Occipital lobe (tissue), 3 donors: ENCODE measurements at places on chromosomes 16 and 17.

GRCh38 chr17:51666971-51667705, 406.8 kb downstream of the UTP18 start:
- DNase-seq = no peak

GRCh38 chr16:22370038-22370820, 4.2 kb downstream of the CDR2 start:
- DNase-seq = no peak

DNA sequence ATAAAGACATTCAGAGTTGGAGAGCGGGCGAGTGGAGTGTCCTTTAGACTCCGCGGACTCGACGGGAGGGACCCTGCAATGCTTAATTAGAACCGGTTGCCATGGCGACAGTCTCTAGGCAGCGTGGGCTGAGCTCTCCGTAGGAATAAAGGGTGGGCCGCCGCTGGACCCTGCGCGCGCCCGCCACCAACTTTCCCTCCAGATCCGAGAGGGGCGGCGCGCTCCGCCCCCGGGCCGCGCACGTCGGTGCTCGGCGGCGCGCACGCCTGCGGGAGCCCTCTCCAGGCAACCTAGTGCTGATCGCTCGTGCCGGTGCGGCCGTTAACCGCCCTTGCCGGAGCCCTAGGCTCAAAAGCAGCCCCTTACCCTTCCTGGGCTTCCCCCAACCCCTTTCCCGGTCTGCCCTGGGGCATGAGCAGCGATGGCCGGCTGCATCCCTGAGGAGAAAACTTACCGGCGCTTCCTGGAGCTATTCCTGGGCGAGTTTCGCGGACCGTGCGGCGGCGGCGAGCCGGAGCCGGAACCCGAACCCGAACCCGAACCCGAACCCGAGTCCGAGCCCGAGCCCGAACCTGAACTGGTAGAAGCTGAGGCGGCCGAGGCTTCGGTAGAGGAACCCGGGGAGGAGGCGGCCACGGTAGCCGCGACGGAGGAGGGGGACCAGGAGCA, at the start of gene PPM1E:
TSS of gene PPM1E (plus strand) at position 278 of the 669 bp plus-strand sequence.
- peak; percentile 54 for DNase-seq

DNA sequence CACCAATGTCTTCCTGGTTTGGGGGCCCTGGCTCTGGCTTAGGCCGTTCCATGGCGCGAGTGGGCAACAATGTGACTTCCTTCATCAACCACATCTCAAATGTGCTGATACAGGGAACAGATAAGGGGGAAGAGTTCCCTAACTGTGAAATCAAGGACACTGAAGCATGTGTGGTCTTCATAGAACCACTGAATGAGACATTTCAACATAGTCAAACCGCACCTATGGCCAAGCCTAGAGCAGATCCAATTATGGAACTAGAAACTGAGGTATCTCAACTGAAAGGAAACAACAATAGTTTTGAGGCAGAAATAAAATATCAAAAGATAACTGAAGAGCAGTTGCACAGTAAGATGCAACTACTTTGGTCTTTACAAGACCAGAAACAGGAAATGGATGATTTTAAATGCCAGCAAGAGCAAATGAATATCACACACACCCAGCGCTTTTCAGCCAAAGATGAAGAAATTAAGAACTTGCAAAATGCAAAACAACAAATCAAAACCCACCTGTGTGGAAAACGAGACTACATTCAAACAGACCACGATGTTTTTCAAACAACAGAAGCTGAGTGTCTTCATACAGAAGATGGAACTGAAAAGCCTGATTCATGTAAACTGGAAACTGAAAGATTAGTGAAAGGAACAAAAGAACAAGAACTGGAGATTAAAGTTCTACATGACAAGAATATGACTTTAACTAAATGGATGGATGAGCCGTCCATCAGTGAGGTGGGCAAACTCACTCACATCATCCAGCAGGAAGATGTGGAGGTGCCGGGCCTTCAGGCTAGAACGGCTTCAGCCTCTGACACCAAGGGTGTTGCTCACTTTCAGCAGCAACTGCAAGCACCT, 18.1 kb upstream of the LCMT1 start:
- DNase-seq = no peak

- no peak for DNase-seq
These were observed 39.3 kb upstream of the CCDC182 start for GRCh38 chr17:57784226-57784895.

DNA sequence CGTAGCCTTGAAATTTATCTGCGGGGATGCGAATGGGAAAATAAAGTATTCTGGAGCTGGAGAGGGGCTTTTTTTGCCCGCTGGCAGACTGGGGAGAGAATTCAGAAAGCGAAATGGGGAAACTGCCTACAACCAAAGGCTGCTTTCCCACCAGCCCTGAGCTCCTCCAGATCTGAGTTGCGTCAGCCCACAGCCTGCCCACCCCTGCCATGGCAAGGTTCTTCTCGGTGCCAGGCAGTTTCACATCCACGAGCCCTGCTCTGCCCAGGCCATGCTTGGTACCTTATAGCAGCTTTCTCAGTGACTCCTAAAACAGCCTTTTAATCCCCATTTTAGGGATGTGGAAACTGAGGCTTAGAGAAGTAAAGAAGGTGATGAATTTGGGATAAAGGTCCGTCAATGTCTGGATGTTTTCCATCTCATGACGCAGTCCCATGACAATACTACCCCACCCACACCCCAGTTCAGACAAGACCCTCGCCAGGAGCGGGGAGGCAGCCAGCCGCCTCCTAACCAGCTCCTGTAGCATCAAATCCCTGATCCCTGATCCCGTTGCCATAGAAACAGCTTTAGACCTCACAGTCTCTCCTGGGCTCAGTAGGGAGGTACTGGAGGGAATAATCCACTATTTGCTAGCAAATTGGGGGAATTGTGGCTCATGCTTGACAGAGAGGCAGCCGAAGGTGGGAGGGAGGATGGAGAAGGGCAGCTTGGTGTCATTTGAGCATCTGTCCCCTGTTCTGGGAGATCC, 113.5 kb downstream of the MGAT5B start:
- DNase-seq = no peak

- DNase-seq = no peak
These were observed 108.1 kb downstream of the SPAG9 start for GRCh38 chr17:51012538-51012937.

DNA sequence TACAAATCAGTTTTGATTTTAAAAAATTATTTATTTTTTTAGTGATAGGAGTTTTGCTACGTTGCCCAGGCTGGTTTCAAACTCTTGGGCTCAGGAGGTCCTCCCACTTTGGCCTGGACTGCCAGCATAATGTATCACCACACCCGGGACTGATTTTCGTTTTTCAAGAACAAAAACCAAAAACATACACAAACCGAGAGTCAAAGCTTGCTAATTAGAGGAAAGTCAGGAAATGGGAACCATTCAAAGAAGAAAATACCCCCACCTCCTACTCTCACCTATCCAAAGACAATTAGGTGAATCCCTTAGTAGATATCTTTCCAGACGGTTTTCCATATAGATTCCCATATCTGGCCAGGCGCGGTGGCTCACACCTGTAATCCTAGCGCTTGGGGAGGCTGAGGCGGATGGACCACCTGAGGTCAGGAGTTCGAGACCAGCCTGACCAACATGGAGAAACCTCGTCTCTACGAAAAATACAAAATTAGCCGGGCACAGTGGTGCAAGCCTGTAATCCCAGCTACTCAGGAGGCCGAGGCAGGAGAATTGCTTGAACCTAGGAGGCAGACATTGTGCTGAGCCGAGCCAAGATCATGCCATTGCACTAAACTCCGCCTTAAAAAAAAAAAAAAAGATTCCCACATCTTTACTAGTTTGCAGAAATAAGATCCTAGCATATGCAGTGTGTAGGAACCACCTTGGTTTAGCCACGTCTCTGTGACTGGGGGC, 883 bp upstream of the SPN start:
- DNase-seq = no peak

DNA sequence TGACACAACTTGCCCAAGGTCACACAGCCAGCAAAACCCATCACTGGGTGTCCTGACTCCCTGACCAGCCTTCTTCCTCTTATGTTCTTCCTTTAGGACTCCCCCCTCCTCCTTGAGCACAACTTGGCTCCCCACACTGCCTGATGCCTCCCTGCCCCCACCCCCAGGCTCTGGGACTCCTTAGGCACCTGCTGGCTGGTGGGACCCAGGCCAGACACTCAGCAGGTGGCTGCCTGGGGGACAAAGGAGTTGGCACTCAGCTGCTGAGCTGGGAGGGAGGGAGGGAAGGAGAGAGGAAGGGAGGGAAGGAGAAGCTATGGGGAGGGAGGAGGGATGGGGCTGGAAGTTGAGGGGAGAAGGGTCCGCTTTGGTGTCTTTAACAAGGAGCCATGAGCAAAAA, 8.0 kb downstream of the SEZ6 start:
- DNase-seq = no peak

DNA sequence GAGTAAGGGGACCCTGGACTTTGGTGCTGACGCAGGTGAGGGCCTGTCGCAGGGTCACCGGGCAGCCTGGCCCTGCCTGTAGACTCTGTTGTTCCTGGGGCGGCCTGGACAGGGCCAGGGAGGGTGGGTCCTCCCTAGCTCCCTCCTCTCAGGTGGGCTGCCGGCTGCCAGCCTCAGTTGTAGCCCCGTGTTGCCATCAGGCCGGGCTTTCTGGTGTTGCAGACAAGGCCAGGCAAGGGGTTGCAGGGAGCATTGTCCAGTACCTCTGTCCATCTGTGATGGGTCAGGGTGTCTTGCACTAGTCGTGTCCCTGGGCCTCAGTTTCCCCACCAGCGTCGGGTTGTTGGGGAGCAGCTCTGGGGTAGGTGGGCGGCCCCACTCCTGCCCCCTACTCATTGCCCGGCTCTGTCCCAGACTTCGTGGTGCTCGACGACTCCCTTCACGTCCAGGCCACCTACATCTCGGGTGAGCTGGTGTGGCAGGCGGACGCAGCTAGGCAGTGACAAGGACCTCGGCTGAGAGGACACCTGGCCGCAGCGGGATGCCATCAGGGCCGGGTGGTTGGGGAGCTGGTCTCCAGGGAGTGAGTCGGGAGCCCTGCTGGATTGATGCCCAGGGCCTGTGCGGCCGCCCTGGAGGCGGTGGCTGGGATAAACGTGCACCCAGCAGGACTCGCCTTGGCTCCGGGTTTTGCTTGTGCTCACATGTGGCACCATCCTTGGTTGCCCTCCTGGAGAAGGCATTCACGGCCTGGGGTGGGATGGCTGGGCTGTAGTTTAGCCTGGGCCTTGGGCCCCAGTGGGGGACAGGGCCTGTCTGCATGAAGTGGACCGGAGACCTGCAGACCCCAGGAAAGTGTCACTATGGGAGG, 1.9 kb downstream of the CEMP1 start:
- no peak for DNase-seq

- no peak for DNase-seq
These were observed 54.0 kb downstream of the MRTFB start for GRCh38 chr16:14125000-14125681.

GRCh38 chr16:87278191-87279093, 38.8 kb downstream of the C16orf95 start:
- peak; percentile 43 for DNase-seq

DNA sequence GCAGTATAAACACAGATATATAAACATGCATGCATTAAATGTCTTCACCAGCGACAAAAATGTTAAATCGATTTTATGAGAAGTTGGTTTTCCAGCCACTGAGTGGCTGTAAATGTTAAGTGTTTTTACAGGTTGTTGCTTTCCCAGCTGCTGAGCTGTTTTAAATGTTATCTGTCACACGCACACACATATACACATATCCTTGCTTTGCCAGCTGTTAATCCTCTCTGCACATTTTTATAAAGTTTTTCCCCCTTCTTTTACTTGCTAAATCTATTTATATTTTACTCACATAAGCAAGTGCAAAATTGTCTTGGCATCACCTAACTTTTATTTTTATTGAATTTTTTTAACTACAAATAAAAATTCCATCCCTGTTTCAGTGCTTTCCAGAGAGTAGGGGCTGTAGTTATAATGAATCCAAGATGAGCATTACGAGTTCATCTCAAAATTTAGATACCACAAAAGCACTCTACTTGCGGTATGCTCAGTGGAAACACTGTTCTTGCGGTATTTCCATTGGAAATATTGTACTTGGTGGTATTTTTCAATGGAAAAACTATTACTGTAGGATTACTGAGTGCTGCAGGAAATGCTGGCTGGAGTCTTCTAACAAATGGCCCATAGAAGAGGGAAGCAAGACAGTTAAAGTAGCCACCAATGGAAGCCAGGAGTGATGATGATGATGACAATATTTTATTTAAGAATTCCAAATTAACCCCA, 124.9 kb upstream of the KCNJ16 start:
- no peak for DNase-seq

DNA sequence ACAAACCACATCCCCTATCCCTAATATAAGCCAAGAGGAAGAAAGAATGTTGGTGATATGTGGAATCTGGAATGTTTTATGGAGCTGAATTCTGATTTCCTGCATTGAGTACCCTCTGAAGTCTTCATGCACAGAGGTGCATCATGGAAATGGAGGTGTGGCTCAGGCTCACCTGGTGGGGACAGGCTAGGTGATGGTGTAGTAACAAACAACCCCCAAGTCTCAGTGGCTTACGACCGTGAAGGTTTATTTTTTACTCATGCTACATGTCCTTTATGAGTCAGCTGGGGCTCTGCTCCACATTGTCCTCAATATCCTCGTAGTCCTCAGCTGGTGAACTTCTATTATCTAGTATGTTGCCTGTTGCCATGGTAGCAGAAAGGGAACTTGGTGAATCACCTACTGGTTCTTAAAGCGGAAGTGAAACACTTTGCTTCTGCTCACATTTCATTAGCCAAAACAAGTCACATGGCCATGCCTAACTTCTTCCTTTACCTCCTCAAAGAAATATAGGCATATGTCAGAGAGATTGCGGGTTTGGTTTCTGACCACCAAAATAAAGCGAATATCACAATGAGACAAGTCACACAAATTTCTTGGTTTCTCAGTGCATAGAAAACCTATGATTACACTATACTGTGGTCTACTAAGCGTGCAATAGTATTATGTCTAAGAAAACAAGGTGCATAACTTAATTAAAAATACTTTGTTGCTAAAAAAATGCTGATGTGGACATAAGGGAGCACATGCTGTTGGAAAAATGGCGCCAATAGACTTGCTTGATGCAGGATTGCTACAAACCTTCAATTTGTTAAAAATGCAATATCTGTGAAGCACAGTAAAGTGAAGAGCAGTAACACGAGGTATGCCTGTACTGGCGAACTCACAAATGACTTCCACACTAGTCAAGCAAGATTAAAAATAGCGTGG, at the start of gene PMFBP1:
TSS of gene PMFBP1 (minus strand) at position 51 of the 930 bp plus-strand sequence. CDS start 947 bp downstream, outside the sequence.
- DNase-seq = peak; percentile 9

DNA sequence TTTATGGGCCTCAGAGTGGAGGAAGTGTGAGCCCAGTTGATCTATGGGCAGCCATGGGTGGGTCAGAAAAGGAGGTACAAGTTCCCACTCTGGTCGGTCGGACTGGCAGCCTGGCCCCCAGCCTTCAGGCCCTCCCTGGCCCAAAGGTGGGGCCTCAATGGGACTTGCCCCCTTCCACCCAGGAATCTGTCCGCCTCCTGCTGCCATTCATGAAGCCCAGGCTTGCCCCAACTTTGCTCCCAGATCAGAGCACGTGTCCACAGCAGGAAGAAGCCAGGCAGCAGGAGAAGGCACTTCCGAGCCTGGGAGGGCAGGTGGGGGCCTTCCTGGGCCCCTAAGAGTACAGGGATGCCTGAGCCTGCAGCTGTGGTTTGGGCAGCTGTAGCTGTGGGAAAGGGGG, 3.0 kb upstream of the CMTM3 start:
- no peak for DNase-seq
